ENCODE measurements at places on chromosomes 5 and 9. TPM values are rescaled to one million over a fixed set of nuclear protein-coding genes. Genes with fewer than 3 reads are reported as not detected.

The PHPT1 gene
- total RNA-seq = 161 TPM

The HSPA4 gene
- 122 TPM for total RNA-seq

The PCDHA8 gene
- not detected for total RNA-seq

The KCNIP1 gene
- total RNA-seq = not detected

The ADAMTS16 gene
- total RNA-seq = not detected

The CXCL14 gene
- total RNA-seq = not detected

The KIAA0825 gene
- total RNA-seq = 4.1 TPM

The IFNK gene
- not detected for total RNA-seq

The SOHLH1 gene
- total RNA-seq = not detected

The KCTD16 gene
- total RNA-seq = 2.7 TPM

The PROB1 gene
- total RNA-seq = 0.40 TPM

The SEPTIN8 gene
- total RNA-seq = 84.5 TPM

The PCDHAC1 gene
- 0.06 TPM for total RNA-seq

The WNT8A gene
- total RNA-seq = not detected

The PKD2L2 gene
- not detected for total RNA-seq

The KIF2A gene
- 53.0 TPM for total RNA-seq

The GNA14 gene
- total RNA-seq = 4.4 TPM

The TMEM215 gene
- not detected for total RNA-seq

The SUSD3 gene
- total RNA-seq = not detected

The NTMT1 gene
- total RNA-seq = 41.0 TPM

The LCN15 gene
- not detected for total RNA-seq

The NUDT12 gene
- total RNA-seq = 14.1 TPM

The GRIA1 gene
- total RNA-seq = 6.0 TPM

The QSOX2 gene
- total RNA-seq = 9.9 TPM

The CYSRT1 gene
- total RNA-seq = 0.87 TPM

The HMCN2 gene
- total RNA-seq = 0.06 TPM

The BTNL3 gene
- total RNA-seq = not detected

The PIP5K1B gene
- total RNA-seq = 0.06 TPM

The ZNF782 gene
- total RNA-seq = 3.4 TPM

The PIGO gene
- 11.8 TPM for total RNA-seq

The RMND5B gene
- total RNA-seq = 25.6 TPM

The OR1Q1 gene
- 0.26 TPM for total RNA-seq

The PCDHGB4 gene
- total RNA-seq = 20.1 TPM

The SH3GL2 gene
- not detected for total RNA-seq

The MSMP gene
- 0.31 TPM for total RNA-seq

The EIF4EBP3 gene
- total RNA-seq = 1.8 TPM

The CKMT2 gene
- 2.8 TPM for total RNA-seq

The DAB2IP gene
- 36.7 TPM for total RNA-seq

The GPSM1 gene
- total RNA-seq = 50.7 TPM

The SELENOP gene
- total RNA-seq = 12.4 TPM
